ENCODE measurements at places on chromosomes 7 and 10.
A peak's percentile ranks its signal among the peaks of the same experiment; 100 is the strongest.

GRCh38 chr7:71625545-71625944 lies 493.6 kb downstream of the GALNT17 start:
- DNase-seq = no peak

DNA sequence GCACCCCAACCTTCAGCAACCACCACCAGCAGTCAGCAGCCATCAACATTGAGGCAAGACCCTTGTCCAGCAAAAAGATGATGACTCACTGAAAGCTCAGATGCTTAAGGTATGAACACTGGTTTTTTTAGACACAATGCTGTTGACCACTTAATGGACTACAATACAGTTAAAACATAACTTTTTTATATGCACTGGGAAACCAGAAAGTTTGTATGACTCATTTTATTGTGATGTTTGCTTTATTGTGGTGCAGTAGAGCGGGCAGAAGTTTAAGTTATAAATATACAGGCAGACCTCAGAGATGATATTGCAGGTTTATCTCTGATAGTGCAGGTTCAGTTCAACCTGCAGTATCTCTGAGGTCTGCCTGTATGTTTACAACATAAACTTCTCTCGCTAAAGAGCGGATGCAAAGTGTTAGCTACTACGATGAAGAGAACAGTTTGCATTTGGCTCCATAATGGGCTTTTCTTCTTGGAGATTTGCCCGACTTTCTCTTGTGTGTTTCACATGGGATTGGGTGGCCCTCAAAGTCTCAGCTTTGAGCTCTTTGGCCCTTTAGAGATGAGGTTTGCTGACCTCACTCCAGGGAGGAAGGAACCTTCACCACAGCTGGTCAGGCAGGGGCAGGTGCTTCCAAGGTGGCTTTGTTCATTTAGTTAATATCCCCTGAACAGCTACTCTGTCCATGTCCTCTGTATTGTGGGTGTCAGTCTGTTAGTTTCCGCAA lies 84.4 kb upstream of the SHH start:
- no peak for DNase-seq

DNA sequence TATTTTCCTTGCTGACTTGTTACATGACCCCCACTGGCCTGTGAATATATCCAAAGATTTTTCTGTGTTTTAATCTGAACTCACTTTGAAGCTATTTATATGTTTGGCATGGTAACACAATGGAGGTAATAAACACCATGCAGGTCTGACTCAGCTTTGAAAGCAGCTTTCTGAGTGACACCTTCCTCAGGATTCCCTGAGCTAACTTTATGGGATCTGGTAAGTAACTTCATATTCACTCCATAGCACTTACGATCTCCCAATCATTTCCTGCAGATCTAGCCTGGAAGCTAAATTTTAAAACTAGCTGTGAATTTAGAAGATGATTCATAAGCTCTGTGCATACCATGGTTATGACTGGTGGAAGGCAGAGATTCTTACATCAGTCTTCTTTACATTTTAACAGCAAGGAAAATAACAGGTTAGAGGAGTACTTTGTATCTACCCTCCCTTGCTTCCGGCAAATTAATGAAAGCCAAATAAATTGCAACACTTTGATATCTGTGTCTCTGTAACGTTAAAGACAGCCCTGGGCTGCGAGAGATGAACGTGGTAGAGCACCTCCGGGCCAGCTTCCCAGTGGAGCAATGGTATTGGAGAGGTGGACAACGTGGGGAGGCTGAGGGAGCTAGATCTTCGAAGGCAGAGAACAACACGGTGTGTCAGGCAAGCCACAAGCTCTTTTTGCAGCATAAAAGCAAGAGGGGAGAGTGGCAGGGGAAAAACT lies 170.2 kb upstream of the KLF14 start:
- no peak for DNase-seq

DNA sequence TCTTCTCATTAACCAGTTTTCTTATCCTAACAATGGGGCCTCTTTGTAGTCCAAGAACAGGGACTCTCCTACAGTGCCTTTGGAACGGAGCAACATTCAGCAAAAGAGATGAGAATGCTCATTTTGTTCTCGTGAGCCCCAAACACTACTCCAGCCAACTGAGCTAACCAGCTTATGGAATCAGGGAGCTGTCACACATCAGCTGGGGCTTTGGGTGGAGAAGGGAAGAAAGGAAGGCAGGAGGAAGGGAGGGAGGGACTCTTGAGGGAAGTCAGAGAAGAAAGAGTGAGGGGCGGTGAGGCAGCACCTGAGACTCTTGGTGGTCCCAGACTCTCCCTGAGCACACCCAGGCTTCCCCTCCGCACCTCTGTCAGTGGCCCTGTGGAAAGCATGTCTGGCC lies 123.1 kb downstream of the CLEC2L start:
- DNase-seq = no peak

DNA sequence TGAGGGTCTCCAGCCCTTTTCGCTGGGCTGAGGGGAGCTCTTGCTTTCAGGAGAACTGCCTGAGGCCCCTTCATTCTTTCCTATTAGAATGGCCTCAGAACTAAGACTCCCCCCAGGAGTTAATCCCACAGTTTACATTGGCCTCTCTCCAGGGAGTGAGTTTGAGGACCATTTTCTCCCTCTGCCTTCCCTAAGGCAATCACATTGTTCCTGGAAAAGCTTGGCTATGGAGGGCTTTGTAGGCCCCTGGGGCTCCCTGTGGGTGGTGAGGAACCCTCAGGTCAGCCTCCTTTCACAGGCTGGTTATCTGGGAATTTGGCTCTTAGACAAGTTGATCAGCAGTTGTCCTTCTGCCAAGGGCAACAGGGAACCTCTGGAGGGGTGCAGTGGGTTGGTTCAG lies 343.7 kb downstream of the RPS24 start:
- DNase-seq = no peak

- no peak for DNase-seq
Measured at GRCh38 chr7:5584821-5585220, 161.2 kb upstream of the TNRC18 start.

DNA sequence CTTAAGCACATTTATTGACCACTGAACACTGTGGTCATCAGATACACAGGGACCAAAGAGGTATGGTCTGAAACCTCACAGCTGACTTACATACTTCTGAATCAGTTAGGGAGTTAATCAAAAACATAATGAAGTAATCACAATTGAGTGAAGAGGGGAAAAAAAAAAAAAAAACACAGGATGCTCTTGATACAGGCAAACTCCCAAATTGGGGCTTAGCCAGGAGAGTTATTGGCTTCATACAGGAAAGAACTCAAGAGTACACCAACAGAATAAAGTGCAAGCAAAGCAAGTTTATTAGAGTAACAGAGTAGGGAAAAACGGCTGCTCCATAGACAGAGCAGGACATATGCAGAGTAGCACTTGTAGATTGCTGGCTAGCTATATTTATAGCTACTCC lies 917.0 kb downstream of the CNTNAP2 start:
- no peak for DNase-seq

- no peak for DNase-seq
Measured at GRCh38 chr7:42104694-42105093, 132.3 kb downstream of the GLI3 start.

GRCh38 chr10:48474765-48475365 lies 130.0 kb downstream of the ARHGAP22 start:
- DNase-seq = peak; percentile 22

- no peak for DNase-seq
Measured at GRCh38 chr10:8187171-8187666, 132.7 kb downstream of the GATA3 start.

GRCh38 chr10:133441780-133442179 lies 12.0 kb upstream of the SCART1 start:
- DNase-seq = peak; percentile 57

DNA sequence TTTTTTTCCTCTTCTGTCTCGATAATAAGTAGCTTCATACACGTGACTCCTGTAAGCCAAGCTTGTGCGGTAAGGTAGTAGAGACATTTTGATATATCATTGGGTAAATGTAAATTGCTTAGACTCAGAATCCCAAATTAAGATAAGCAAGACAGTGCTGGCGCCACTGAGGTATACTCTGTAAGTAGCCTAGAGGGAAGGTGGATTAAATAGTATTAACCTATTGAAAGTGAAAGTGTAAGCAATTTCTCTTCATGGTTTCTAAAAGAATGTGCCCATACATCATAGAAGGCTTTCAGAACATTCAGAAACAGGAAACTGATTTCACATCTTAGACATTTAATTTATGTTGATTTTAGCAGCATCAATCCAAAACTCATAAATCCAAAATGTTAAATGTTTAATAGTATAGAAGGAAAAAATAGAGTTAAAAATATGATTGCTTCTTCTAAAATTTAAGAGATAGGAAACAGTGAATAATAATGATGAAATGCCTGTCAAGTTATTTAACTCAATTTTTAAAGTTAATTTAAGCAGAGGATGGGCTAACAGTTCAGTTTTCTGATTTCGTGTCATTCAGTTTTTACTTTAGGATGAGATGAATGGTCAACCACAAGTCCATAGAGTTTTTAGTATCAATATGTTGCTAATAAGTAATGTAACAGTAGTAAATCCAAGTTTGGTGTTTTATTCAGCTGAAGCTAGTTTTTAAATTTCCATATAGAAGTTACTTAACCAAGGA lies 36.8 kb downstream of the LRRC72 start:
- DNase-seq = no peak

GRCh38 chr10:113436851-113437250 lies 116.0 kb upstream of the HABP2 start:
- no peak for DNase-seq

DNA sequence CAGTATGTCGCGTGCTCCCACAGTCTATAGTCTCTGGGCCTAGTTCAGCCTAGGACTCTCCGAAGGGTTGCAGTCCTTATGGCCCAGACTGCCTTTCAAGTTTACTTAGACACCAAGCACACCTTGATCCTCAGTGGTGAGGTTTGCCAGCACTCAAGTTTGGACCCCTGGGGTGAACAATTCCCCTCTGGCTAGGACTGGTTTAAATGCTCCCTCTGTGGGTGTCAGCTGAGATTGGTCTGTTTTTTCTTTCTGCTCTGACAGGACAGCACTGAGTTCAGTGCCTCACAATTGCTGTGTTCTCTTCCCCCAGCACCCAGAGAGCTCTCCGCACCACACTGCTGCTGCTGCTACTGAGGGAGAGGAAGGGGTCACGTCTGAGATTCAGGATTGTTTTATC lies 31.9 kb upstream of the AGR3 start:
- DNase-seq = no peak

DNA sequence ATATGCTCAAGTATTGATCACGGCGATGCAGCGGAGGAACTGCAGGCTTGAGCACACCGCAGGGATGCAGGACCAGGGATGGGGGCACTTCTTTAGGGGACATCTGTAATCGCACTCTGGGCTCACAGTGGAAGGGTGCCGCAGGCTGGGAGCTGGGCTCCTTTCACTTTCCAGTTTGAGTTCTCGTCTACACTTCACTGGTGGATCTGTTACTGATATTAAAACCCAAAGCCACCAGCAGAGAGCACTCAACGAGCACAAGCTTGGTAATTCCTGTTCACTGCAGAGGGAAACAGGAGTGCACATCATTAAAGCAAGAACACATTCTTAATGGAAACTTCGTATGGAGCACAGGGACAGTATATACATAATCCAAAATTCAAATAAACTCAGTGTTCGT lies 91.3 kb downstream of the PARD3 start:
- no peak for DNase-seq

- no peak for DNase-seq
Measured at GRCh38 chr7:155724327-155725005, 80.0 kb downstream of the RBM33 start.

DNA sequence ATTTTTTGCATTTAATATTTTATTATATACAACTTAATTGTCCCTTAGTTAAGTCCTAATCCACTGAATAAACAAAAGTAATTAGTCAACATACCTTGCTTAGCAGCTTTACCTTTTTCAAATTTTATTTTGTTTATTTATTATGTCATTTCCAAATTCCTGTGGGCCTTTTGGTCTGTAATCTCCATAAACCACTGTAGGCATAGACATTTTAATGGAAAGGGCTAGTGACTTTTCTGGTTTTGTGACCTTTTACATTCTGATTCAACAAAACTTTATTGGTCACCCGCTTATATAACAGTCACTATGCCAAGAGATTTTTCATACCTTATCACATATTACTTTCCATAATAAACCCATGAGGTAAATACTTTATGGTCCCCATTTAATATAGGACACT lies 181.3 kb upstream of the PRPS1L1 start:
- DNase-seq = no peak

- DNase-seq = no peak
Measured at GRCh38 chr7:24401628-24402593, 117.9 kb downstream of the NPY start.

GRCh38 chr10:125061557-125062226 lies 98.7 kb downstream of the CTBP2 start:
- no peak for DNase-seq

GRCh38 chr7:94406696-94407095 lies 12.0 kb downstream of the COL1A2 start:
- no peak for DNase-seq

- DNase-seq = no peak
Measured at GRCh38 chr10:11638055-11638698, 26.7 kb upstream of the USP6NL start.

- DNase-seq = no peak
Measured at GRCh38 chr10:51002469-51002868, 71.8 kb upstream of the PRKG1 start.

DNA sequence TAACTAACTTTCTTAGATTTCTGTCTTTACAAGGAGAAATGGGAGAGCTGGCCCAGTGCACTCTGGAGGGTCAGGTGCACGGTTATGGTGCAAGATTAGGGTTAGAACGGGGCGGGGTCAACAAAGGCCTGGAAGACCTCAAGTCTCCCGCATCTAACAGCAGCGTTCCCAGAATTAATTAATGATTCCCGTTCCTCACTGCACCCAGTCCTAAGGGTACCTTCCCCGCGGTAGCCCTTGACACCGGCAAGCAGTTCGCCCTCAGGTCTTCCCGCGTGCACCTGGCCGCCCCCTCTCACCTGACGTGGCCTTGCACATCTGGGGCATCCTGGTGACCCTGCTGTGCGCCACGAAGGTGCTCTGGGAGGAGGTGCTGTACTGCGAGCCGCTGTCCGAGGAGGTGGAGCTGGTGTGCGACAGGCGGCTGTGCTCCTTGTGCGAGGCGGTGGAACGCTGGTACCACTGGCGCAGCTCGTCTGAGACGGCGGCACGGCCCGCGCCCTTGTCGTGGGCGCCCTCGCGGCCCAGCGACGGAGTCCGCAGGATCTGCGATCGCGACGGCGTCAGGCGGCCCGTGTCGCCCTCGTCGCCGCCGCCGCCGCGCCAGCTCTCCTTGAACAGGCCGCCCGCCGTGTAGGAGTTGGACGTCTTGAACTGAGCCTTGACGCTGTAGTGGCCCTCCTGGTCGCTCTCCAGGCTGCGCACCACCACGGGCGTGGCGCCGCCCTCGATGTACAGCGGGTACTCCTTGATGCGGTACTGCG lies 69.8 kb downstream of the PRPF18 start:
- no peak for DNase-seq

Data from left forelimb (tissue), 1 donor.